Ovary (tissue), 10 donors: ENCODE measurements at places on chromosomes 3 and 15. TPM values are rescaled to one million over a fixed set of nuclear protein-coding genes. Genes with fewer than 3 reads are reported as not detected.
A peak's percentile ranks its signal among the peaks of the same experiment; 100 is the strongest.

- H3K27me3 ChIP-seq: no peaks in the 10 kb centered on the region
- peaks cover 4% of the 10 kb centered on the region for H3K4me1 ChIP-seq
- no peak overlapping the region for H3K4me3 ChIP-seq
- no peak overlapping the region for H3K27ac ChIP-seq
These were observed 37.6 kb upstream of the EPHB3 start for GRCh38 chr3:184523825-184524615.

DNA sequence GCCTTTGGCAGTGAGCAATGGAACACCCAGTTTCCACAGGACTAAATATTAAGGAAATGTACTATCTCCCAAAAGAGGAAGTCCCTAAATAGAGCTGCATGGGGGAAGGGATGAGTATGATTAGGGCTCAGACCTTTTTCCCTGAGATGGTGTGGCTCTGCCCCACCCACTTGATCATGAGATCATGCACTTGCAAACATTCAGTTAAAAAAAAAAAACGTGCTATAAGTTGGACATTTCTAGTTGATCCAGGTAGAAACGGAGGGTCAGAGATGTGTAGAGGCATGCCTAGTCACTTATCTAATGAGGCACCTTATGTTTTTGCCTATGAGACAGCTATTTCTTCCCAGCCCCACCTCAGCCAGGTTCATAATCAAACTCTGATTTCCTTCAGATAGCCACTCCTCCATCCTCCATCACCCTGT, 24.5 kb upstream of the SSR3 start:
- no peaks in the 10 kb centered on the region for H3K36me3 ChIP-seq
- no peak overlapping the region for H3K4me3 ChIP-seq
- H3K4me1 ChIP-seq: peaks cover 1% of the 10 kb centered on the region
- no peak overlapping the region for H3K27ac ChIP-seq
- no peaks in the 10 kb centered on the region for H3K27me3 ChIP-seq

Gene SLC22A13
- total RNA-seq: not detected

DNA sequence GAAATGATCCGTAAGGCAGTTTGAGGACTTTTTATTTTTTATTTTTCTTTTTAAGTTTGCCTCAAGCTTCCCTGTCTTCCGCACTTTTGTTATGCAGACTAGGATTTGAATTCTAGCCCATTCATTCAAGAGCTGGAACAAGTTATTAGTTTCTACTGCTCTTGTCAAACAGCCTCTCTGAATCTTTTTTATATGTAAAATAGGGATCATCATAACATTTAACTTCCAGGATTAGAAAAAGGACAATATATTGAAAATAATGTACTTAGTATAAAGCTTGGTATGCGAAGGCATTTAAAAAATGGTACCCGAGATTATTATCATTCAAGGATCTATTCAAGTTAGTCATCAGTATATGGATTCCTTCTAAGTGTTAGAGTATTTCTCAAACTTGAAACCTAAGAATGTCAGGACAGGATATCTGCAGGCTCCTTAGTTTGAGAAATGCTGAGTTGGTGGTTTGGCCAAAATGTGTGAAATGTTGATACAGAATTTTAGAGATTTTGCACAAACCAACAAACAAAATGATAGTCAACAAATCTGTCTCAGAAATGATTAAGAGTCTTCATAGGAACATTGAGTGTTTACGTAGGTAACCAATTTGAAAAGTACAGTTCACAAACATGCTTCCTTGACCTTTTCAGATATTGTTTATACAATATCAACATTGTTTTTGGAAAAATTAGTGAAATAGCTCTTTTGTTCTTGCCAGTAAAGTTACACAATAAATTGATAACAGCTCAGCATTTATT, 40.5 kb upstream of the IGSF10 start:
- DNase-seq: no peak
- H3K36me3 ChIP-seq: no peaks in the 10 kb centered on the region
- no peaks in the 10 kb centered on the region for H3K27me3 ChIP-seq
- peak overlapping the region; percentile 81 for H3K27ac ChIP-seq
- no peak overlapping the region for H3K4me3 ChIP-seq

Gene POMGNT2
- 46.4 TPM for total RNA-seq

Gene NUSAP1
- total RNA-seq: 2.2 TPM

- H3K27me3 ChIP-seq: no peaks in the 10 kb centered on the region
- no peaks in the 10 kb centered on the region for H3K4me1 ChIP-seq
- no peak overlapping the region for H3K27ac ChIP-seq
- no peak overlapping the region for H3K4me3 ChIP-seq
- no peak for DNase-seq
These were observed 428.1 kb upstream of the NAALADL2 start for GRCh38 chr3:174430986-174431385.

DNA sequence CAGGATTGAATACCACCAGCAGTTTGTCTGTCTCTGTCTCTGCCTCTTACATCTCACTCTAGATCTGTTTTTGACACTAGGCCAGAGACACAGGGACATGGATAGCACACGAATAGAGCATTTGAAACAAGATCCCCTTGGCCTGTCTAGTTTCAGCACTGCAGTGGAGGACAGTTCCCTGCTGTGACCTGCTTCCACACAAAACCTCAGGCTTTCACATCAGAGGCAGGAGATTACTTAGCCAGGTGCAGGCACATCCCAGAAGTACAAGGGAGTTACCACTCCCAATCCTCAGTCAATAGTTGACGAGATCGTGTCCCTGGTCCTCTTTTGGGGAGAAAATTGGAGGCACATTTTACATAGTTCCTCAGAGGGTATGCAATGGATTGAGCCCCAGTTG, 34.0 kb upstream of the CCK start:
- no peak overlapping the region for H3K4me3 ChIP-seq
- H3K27me3 ChIP-seq: no peaks in the 10 kb centered on the region
- DNase-seq: no peak

GRCh38 chr15:39631357-39631756, 50.5 kb downstream of the THBS1 start:
- H3K27me3 ChIP-seq: no peaks in the 10 kb centered on the region
- no peak overlapping the region for H3K27ac ChIP-seq
- H3K4me3 ChIP-seq: no peak overlapping the region
- H3K36me3 ChIP-seq: no peaks in the 10 kb centered on the region
- no peak for DNase-seq
- peaks cover 10% of the 10 kb centered on the region for H3K4me1 ChIP-seq

Gene DAPK2
- total RNA-seq: 2.0 TPM
